ENCODE measurements at places on chromosomes 6 and 20. TPM values are rescaled to one million over a fixed set of nuclear protein-coding genes. Genes with fewer than 3 reads are reported as not detected.

- H3K27me3 ChIP-seq = no peaks in the 10 kb centered on the region
- H3K4me3 ChIP-seq = no peak overlapping the region
- H3K36me3 ChIP-seq = peaks cover 11% of the 10 kb centered on the region
- H3K4me1 ChIP-seq = peaks cover 23% of the 10 kb centered on the region
- H3K27ac ChIP-seq = peak overlapping the region; percentile 19
Observed at GRCh38 chr6:149359440-149359839, 40.6 kb upstream of the SUMO4 start.

GRCh38 chr20:58174708-58175280 is 53.7 kb downstream of the ANKRD60 start:
- DNase-seq = no peak
- H3K4me1 ChIP-seq = peaks cover 34% of the 10 kb centered on the region

Gene ENPP3
- 0.89 TPM for total RNA-seq

GRCh38 chr6:35911871-35912653 is 8.8 kb downstream of the SRPK1 start:
- no peak for DNase-seq
- peaks cover 2% of the 10 kb centered on the region for H3K4me1 ChIP-seq
- H3K36me3 ChIP-seq = peaks cover 59% of the 10 kb centered on the region
- H3K27me3 ChIP-seq = no peaks in the 10 kb centered on the region
- no peak overlapping the region for H3K4me3 ChIP-seq

- no peaks in the 10 kb centered on the region for H3K36me3 ChIP-seq
- DNase-seq = no peak
- H3K4me3 ChIP-seq = no peak overlapping the region
- H3K27me3 ChIP-seq = peaks cover 2% of the 10 kb centered on the region
- H3K27ac ChIP-seq = no peak overlapping the region
- peaks cover 8% of the 10 kb centered on the region for H3K4me1 ChIP-seq
Observed at GRCh38 chr20:23856736-23857135, 22.8 kb downstream of the CST5 start.

Gene MCHR2
- total RNA-seq = not detected

Gene PXT1
- total RNA-seq = not detected

GRCh38 chr20:44560229-44560628 is 22.1 kb upstream of the PKIG start:
- peaks cover 17% of the 10 kb centered on the region for H3K4me1 ChIP-seq
- no peak overlapping the region for H3K27ac ChIP-seq
- H3K4me3 ChIP-seq = no peak overlapping the region

Gene SLC35F1
- 0.64 TPM for total RNA-seq

Gene SCRT2
- not detected for total RNA-seq

Gene MTRF1L
- 14.8 TPM for total RNA-seq

GRCh38 chr20:18901980-18902737 is 88.6 kb downstream of the SCP2D1 start:
- H3K27ac ChIP-seq = no peak overlapping the region
- H3K4me1 ChIP-seq = peaks cover 7% of the 10 kb centered on the region
- no peaks in the 10 kb centered on the region for H3K36me3 ChIP-seq
- H3K4me3 ChIP-seq = no peak overlapping the region
- no peak for DNase-seq
- peaks cover 7% of the 10 kb centered on the region for H3K27me3 ChIP-seq

DNA sequence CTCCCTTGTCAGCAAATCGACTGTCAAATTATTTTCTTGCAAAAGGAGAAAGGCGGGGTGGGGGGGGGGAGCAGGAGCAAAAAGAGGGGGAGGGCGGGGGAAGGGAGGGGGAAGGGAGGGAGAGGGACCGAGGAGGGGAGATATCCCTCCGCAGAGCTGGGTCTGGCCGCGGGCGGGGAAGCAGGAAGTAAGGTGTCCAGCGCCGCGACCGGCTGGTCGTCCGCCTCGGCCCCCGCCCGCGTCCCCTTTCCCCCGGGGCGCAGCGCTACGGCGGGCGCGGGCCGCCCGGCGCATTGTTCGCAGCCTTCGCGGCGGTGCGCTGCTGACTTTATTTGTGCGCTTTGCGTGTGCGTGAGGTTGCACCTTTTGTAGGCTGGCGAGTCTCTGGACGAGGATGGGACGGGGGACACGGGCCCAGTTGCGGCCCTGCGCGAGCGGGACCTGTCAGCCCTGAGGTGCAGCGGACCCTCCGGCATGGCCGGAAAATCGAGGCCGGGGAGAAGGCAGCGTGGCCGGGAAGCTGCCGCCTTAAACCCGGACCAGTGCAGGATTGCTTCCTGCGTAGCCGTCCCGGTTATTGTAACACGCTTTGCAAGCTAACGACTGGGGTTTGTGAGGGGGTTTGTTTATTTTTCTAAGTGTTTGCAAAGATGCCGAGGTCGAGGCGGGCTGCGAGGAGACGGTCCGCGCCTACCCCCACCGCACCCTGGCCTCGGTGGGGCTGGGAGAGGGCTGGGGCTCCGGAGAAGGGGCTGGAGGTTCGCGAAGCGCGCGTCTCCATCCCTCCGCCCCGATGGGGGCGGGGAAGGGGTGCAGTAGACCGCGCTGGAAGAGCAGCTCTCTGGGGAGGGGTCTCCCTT is 675 bp upstream of the TRERF1 start:
- peak overlapping the region; percentile 95 for H3K4me3 ChIP-seq
- peak; percentile 72 for DNase-seq
- H3K36me3 ChIP-seq = peaks cover 4% of the 10 kb centered on the region

- peaks cover 11% of the 10 kb centered on the region for H3K4me1 ChIP-seq
- peaks cover 87% of the 10 kb centered on the region for H3K27me3 ChIP-seq
- no peaks in the 10 kb centered on the region for H3K36me3 ChIP-seq
- H3K27ac ChIP-seq = no peak within 1 kb of the TSS
Observed at GRCh38 chr6:101393251-101393828, at the start of gene GRIK2. Gene GRIK2 (plus strand): TSS chr6:101393708.

Gene C6orf58
- total RNA-seq = 0.18 TPM

DNA sequence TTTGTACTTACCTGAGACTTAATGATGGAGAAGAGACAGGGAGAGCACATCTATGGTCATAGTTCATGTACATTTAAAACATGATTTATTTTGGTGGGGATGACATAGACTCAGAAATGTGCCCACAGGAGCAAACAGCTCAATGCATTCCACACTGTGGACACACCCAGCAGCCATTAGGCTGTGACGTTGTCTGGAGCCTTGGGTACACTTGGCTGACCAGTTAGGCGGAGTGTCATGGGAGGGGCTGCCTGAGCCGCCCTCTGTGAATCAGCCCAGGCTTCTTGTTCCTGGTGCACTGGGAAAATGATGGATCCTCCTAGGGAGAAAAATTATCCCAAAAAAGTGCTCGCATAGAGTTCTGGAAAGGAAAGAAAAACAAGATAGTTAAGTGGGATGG is 231.0 kb upstream of the GMDS start:
- H3K27ac ChIP-seq = peak overlapping the region; percentile 71
- peaks cover 39% of the 10 kb centered on the region for H3K4me1 ChIP-seq
- no peak for DNase-seq
- H3K36me3 ChIP-seq = no peaks in the 10 kb centered on the region

DNA sequence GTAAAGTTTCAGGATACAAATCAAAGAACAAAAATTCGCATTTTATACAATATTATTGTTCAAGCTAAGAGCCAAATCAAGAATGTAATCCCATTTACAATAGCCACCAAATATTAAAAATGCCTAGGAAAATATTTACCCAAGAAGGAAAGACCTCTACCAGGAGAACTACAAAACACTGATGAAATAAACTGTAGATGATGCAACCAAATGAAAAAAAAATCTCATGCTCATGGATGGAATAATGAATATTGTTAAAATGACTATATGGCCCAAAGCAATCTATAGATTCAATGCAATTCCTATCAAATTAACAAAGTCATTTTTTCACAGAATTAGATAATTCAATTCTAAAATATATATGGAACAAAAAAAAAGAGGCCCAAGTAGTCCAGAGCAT is 708.8 kb upstream of the MAN1A1 start:
- H3K4me3 ChIP-seq = no peak overlapping the region
- H3K4me1 ChIP-seq = no peaks in the 10 kb centered on the region
- no peak for DNase-seq
- no peak overlapping the region for H3K27ac ChIP-seq
- no peaks in the 10 kb centered on the region for H3K27me3 ChIP-seq
- peaks cover 7% of the 10 kb centered on the region for H3K36me3 ChIP-seq

GRCh38 chr6:56531839-56532595 is 110.7 kb downstream of the DST start:
- peaks cover 72% of the 10 kb centered on the region for H3K4me1 ChIP-seq
- no peaks in the 10 kb centered on the region for H3K27me3 ChIP-seq
- peaks cover 33% of the 10 kb centered on the region for H3K36me3 ChIP-seq
- DNase-seq = no peak

Gene PKHD1
- total RNA-seq = 0.04 TPM

Gene C20orf144
- total RNA-seq = 0.09 TPM

- DNase-seq = no peak
- H3K4me1 ChIP-seq = no peaks in the 10 kb centered on the region
- no peak overlapping the region for H3K27ac ChIP-seq
- no peaks in the 10 kb centered on the region for H3K36me3 ChIP-seq
- no peaks in the 10 kb centered on the region for H3K27me3 ChIP-seq
Observed at GRCh38 chr6:163806755-163807499, 392.4 kb downstream of the QKI start.

DNA sequence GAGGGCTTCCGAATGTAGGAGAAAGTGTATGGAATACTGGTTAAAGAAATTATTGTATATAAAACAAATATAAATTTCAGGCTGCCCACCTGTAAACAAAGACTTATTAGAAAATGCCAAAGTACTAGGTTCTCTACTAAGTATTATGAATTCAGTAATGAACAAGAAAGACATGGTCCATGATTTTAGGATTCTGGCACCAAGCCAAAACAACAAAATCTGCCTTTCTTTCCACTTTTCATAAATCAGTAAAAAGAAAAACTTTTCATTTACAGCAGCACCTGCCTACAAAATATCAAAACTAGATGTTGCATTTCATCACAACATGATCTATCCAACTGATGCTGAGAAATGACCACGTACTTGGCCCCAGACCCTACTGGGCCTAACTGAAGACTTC is 14.5 kb upstream of the SNRPB start:
- no peak overlapping the region for H3K4me3 ChIP-seq
- H3K27me3 ChIP-seq = no peaks in the 10 kb centered on the region
- H3K36me3 ChIP-seq = peaks cover 52% of the 10 kb centered on the region
- no peaks in the 10 kb centered on the region for H3K4me1 ChIP-seq

Gene DYNLRB1
- 95.9 TPM for total RNA-seq

- no peak within 1 kb of the TSS for H3K27ac ChIP-seq
- no peaks in the 10 kb centered on the region for H3K27me3 ChIP-seq
- H3K4me1 ChIP-seq = peaks cover 47% of the 10 kb centered on the region
- no peak for DNase-seq
- peaks cover 5% of the 10 kb centered on the region for H3K36me3 ChIP-seq
Observed at GRCh38 chr20:63861365-63861934, at the start of gene ABHD16B. Gene ABHD16B (plus strand): TSS chr20:63861498. CDS start chr20:63861541, 43 bp downstream.

Gene TRIM31
- total RNA-seq = not detected

GRCh38 chr20:47843886-47844567 is 58.7 kb upstream of the SULF2 start:
- H3K27ac ChIP-seq = no peak overlapping the region
- H3K4me1 ChIP-seq = peaks cover 5% of the 10 kb centered on the region
- DNase-seq = no peak
- no peak overlapping the region for H3K4me3 ChIP-seq

Gene TAAR2
- total RNA-seq = not detected

DNA sequence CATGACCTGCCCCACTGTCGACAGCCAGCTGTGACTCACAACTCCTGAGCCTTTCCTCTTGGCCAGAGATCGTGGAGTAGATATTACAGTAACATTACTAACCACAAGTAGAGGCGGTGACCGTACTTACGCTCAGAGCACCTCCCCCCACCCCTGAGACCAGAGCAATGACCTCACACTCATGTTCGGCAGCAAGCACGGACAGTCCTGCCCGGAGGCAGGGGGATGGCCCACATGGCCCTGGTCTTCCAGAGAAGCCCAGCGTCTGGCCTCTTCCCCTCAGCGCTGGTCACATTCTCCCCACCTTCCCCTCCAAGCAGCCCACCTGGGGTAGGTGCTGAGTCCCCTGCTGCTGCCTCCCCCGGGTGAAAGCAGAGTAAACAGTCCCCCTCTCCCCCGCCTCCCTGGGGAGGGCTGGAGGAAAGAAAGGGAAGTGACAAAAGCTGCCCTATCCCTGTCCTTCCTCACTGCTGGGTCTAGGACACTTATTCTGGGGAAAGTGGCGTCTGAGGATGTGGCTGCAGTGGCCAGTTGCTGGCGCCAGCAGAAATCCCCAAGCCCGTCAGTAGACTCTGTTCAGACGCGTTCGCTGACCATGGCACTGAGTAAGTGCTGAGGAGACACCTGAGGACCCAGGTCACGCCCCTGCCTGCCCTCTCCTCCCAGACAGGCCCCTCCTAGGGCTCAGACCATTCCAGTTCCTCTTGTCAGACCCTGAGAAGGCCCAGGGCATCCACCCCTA is 68.5 kb downstream of the MRPL14 start:
- no peak overlapping the region for H3K4me3 ChIP-seq
- no peaks in the 10 kb centered on the region for H3K36me3 ChIP-seq
- no peaks in the 10 kb centered on the region for H3K27me3 ChIP-seq
- no peak for DNase-seq

DNA sequence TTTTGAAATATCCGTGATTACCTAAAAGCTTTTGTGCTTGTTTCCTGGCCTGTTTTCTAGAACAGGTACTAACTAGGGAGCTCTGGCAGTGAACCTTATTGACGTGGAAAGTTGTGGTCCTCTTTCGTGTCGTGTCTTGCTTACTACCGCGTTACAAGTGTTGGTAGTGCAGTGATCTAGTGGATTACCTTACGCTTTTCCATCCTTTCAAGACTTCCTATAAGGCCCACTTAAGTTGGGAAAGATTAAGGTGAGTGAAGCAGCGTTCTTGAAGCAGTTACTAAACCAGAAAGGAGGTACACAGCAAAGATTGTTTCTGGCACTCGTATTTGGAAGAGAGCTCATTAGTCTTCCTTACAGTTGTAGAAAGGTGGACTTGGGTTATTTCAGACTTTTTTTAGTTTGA is 1.9 kb downstream of the PNRC1 start:
- H3K36me3 ChIP-seq = peaks cover 28% of the 10 kb centered on the region
- DNase-seq = no peak
- H3K4me1 ChIP-seq = peaks cover 33% of the 10 kb centered on the region
- H3K27ac ChIP-seq = peak overlapping the region; percentile 98
- peak overlapping the region; percentile 88 for H3K4me3 ChIP-seq

Gene SYTL3
- total RNA-seq = 6.1 TPM

Gene SLC29A1
- total RNA-seq = 13.9 TPM

- peaks cover 11% of the 10 kb centered on the region for H3K4me1 ChIP-seq
- H3K27ac ChIP-seq = no peak overlapping the region
- DNase-seq = no peak
Observed at GRCh38 chr6:125354649-125355048, 52.9 kb upstream of the HDDC2 start.

GRCh38 chr6:13175759-13176158 is 152.6 kb downstream of the TBC1D7 start:
- no peak for DNase-seq

- no peak overlapping the region for H3K4me3 ChIP-seq
- no peak overlapping the region for H3K27ac ChIP-seq
- DNase-seq = no peak
- peaks cover 1% of the 10 kb centered on the region for H3K4me1 ChIP-seq
Observed at GRCh38 chr6:228881-229651, 63.2 kb upstream of the DUSP22 start.

Gene MUC21
- not detected for total RNA-seq

- no peak overlapping the region for H3K4me3 ChIP-seq
- no peaks in the 10 kb centered on the region for H3K27me3 ChIP-seq
- H3K4me1 ChIP-seq = peaks cover 60% of the 10 kb centered on the region
- H3K36me3 ChIP-seq = peaks cover 10% of the 10 kb centered on the region
- DNase-seq = no peak
Observed at GRCh38 chr6:143695130-143695968, 17.6 kb downstream of the PHACTR2 start.

Measured in mesothelial cell of epicardium (in vitro differentiated cells).